ENCODE measurements at places on chromosomes 11 and 22.

- no peak for DNase-seq
Measured at GRCh38 chr22:46584081-46584921, 35.9 kb upstream of the GRAMD4 start.

- DNase-seq: no peak
Measured at GRCh38 chr11:73322382-73323306, 14.6 kb downstream of the ARHGEF17 start.

DNA sequence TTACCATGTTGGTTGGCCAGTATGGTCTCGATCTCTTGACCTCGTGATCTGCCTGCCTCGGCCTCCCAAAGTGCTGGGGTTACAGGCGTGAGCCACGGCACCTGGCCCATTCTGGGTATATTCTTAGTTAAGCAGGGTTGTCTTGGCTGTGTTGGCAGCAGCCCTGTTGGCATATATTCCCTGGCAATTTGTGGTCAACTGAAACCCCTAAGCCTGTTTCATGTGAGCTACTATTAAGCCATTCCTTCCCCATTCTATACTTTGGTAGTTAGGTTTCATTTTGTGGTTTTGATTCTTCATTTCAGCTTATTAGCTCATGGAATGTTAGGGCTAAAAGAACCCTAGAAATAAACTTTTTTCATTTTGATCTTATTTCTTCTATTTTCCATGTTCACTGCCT is 22.2 kb upstream of the IL18BP start:
- no peak for DNase-seq

GRCh38 chr11:134921938-134922337 is 509.9 kb upstream of the B3GAT1 start:
- no peak for DNase-seq

GRCh38 chr11:43736502-43737200 is 56.1 kb downstream of the HSD17B12 start:
- DNase-seq: no peak

Measured in activated CD8-positive, alpha-beta memory T cell treated with anti-CD3 and anti-CD28 coated beads for 1 hour (primary cell).